ENCODE measurements at places on chromosomes 1 and 21.

- no peak for DNase-seq
Observed at GRCh38 chr1:94579876-94580294, 38.3 kb upstream of the F3 start.

GRCh38 chr1:154104433-154105082 lies 50.3 kb downstream of the NUP210L start:
- DNase-seq: no peak

DNA sequence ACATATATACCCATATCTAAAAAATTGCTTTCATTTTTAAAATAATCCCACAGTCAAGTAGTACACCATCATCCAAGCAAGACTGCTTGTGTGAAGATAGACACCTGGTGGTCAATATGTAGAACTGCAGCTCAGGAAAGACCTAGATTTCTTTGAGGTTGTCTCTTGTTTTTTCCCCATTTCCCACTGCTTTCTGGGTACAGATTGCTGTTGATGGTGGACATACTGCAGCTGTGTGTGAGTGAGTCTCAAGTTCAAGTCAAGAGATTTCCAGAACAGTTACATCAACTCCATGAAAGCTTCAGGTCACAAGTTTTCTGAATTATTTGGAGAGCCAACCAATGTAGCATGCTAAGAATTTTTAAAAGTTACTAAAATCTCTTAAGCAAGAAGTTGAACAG lies 306.4 kb downstream of the DUSP10 start:
- DNase-seq: no peak

DNA sequence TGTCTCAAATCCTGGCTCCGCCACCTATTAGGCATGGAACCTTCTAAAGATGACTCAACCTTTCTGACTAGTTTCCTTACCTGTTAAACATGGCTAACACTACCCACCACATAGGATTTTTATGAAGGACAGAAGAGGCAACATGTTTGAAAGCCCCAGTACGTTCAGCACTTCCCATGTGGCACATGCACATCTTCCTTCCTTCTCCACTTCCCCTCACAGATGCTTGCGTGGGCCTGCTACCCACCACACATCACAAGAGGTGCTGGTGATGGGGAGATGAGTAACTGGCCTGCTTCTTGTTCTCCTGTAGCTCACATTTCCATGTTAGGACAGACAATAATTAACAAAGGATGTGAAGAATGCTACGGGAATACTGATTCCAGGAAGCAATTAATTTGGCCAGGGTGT lies 7.1 kb downstream of the ZBTB21 start:
- DNase-seq: no peak

DNA sequence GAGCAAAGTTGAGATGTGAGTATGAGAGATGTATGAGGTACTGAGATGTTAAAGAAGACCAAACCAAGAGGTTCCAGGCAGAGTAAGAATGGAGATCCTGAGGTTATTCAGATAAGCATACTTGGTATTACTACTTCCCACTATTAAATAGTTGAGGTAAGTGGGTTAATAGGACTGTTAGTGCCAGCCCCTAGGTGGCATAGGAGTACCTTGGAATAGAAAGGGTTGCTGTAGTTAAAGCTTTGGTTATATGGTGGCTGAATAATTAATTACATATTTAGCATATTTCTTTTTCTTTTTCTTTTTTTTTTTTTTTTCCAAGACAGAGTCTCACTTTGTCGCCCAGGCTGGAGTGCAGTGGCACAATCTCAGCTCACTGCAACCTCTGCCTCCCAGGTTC lies 397.9 kb upstream of the TMPRSS15 start:
- no peak for DNase-seq

GRCh38 chr1:111804776-111805175 lies 49.1 kb downstream of the DDX20 start:
- no peak for DNase-seq

- DNase-seq: no peak
Observed at GRCh38 chr1:111347026-111347425, 56.4 kb downstream of the CHIA start.

DNA sequence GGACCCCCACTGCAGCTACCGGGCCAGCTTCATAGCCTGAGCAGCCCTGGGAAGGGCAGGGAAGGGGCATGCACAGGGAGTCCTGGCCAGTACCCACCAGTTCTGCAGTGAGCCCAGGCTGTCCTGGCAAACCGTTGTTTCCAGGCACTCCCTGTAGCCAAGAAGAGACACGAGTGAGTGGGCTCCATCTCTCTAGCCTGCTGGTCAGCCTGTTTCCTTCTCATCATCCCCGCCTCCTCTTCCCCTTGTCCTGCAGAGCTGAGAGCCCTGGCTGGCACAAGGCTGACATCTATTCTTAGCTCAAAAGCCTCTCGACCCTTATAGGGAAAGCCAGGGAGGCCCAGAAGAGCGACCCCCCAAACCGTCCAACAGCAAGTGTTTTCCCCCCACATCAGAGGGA lies 28.7 kb downstream of the COL16A1 start:
- DNase-seq: no peak

Measured in femur (tissue), 1 donor.